Endothelial cell (in vitro differentiated cells): ENCODE measurements at places on chromosomes 5 and 9. TPM values are rescaled to one million over a fixed set of nuclear protein-coding genes. Genes with fewer than 3 reads are reported as not detected.

DNA sequence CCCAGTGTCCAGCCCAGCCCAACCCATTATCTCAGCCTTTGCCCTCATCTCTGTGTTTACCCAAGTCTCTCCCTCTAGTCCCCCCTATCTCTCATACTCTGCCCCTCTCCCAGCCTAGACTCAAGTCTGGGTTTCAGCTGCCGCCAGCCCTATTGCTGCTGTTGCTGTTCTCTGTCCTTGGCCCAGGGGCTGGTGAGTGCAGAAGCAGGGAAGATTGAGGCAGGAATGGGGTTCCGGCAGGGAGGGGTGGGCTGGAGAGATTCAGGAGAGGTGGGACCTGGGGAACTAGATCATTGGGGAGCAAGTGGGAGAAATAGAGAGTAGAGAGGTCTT lies 702 bp downstream of the TMEM8B start:
- peak overlapping the region; percentile 90 for H3K4me3 ChIP-seq
- no peak for DNase-seq
- H3K4me1 ChIP-seq = peaks cover 28% of the 10 kb centered on the region

- DNase-seq = no peak
- H3K4me1 ChIP-seq = peaks cover 3% of the 10 kb centered on the region
- no peak overlapping the region for H3K27ac ChIP-seq
- peaks cover 3% of the 10 kb centered on the region for H3K27me3 ChIP-seq
- no peaks in the 10 kb centered on the region for H3K36me3 ChIP-seq
- H3K4me3 ChIP-seq = no peak overlapping the region
These were observed 1397.0 kb upstream of the C9orf72 start for GRCh38 chr9:28970241-28970654.

DNA sequence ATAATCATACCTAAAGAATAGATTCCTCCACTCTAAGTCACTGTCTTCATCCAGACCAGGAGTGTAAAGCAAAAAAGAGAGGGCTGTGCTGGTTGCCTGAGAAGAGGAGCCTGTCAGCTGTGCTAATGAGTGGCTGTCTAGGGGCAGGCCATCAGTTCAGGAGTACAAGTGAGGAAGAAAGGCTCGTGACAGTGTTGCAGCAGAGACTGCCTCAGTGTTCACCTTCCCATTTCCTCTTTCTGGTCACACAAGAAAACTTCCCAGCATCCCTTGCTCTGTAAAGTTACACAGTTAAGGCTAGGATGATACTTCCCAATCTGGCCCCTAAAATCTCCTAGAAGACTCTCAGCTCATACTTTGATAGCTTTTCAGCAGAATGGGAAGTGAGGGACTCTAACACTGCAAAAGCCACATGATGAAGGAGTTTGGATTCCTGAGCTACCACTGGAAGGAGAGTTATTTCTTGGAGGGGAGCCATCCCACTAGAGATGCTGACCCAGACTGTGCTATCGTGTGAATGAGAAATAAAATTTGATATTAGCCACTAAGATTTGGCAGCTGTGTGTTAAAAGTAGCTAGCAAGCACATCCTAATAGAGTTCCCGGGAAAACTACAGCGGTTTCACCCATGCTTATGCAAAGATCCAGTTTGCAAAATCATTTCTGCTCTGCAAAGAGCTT lies 67.1 kb downstream of the ADAMTS12 start:
- no peak overlapping the region for H3K27ac ChIP-seq
- no peaks in the 10 kb centered on the region for H3K27me3 ChIP-seq
- H3K4me1 ChIP-seq = no peaks in the 10 kb centered on the region
- H3K36me3 ChIP-seq = no peaks in the 10 kb centered on the region

DNA sequence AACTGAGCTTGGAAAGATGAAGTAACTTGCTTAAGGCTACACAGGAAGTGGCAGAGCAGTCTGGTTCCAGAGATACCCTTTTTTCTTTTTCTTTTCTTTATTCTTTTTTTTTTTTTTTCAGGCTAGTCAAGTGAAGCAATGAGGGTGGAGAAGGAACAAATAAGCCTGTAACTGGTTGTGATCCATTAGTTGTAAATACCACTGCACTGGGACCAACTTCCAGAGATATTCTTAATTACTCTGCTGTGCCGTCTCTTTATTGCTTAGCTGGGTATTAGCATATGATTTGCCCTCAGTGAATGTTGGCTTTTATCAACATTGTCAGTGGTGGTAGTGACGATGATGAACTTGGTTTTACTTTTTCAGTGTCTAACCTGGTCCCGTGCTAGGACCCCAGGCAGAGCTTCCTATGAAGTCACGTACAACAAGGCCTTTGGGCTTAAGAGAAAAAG lies 26.7 kb downstream of the LNPEP start:
- DNase-seq = no peak
- H3K4me3 ChIP-seq = no peak overlapping the region
- H3K36me3 ChIP-seq = no peaks in the 10 kb centered on the region
- H3K27me3 ChIP-seq = peaks cover 1% of the 10 kb centered on the region
- no peak overlapping the region for H3K27ac ChIP-seq
- H3K4me1 ChIP-seq = peaks cover 5% of the 10 kb centered on the region

DNA sequence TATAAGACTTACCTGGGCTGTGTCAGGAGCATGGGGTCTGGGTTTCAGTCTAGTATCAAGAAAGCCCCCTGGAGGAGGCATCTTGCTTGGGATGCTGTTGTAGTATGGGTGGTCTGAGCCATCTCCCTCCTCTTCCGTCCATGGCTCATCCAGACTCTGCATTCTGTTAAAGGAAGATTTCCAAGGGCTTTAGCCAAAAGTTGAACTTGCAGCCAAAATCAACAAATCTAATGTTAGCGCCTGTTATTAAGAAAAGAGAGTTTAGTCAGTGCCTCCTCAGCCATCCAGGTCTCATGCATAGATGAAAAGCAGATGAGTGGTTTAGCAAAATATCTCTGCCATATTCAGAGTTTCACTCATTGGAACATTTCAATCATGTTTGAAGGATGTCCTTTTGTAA lies 55.6 kb downstream of the S1PR3 start:
- H3K27me3 ChIP-seq = no peaks in the 10 kb centered on the region
- no peaks in the 10 kb centered on the region for H3K36me3 ChIP-seq
- H3K27ac ChIP-seq = no peak overlapping the region
- no peak for DNase-seq
- no peaks in the 10 kb centered on the region for H3K4me1 ChIP-seq

GRCh38 chr5:60535198-60535597 lies 164.8 kb downstream of the DEPDC1B start:
- DNase-seq = no peak
- no peaks in the 10 kb centered on the region for H3K36me3 ChIP-seq
- peaks cover 2% of the 10 kb centered on the region for H3K27me3 ChIP-seq
- H3K27ac ChIP-seq = no peak overlapping the region
- no peak overlapping the region for H3K4me3 ChIP-seq
- peaks cover 18% of the 10 kb centered on the region for H3K4me1 ChIP-seq

- peaks cover 13% of the 10 kb centered on the region for H3K36me3 ChIP-seq
- no peak for DNase-seq
- peak overlapping the region; percentile 10 for H3K27ac ChIP-seq
These were observed 112.4 kb upstream of the ACOT12 start for GRCh38 chr5:81506378-81506777.

DNA sequence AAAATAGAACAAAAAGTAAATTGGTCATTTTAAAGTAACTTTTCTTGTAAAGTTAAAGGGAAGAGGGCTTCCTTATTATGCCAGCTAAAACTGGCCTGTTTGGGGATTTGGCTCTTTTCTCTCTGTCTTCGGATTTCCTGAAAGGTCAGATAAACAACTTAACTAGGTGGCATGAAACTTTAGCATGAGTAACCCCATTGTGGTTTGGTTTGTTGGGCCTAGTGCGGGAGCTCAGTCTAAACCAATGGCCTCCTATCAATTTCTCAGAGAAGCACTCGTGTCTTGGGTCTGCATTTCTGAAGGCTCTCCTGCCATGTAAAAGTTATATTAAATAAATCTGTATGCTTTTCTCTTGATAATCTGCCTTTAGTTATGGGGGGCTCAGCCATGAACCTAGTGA lies 48.5 kb upstream of the ANKH start:
- H3K36me3 ChIP-seq = no peaks in the 10 kb centered on the region
- no peaks in the 10 kb centered on the region for H3K27me3 ChIP-seq
- DNase-seq = no peak
- H3K4me1 ChIP-seq = no peaks in the 10 kb centered on the region
- H3K4me3 ChIP-seq = no peak overlapping the region

DNA sequence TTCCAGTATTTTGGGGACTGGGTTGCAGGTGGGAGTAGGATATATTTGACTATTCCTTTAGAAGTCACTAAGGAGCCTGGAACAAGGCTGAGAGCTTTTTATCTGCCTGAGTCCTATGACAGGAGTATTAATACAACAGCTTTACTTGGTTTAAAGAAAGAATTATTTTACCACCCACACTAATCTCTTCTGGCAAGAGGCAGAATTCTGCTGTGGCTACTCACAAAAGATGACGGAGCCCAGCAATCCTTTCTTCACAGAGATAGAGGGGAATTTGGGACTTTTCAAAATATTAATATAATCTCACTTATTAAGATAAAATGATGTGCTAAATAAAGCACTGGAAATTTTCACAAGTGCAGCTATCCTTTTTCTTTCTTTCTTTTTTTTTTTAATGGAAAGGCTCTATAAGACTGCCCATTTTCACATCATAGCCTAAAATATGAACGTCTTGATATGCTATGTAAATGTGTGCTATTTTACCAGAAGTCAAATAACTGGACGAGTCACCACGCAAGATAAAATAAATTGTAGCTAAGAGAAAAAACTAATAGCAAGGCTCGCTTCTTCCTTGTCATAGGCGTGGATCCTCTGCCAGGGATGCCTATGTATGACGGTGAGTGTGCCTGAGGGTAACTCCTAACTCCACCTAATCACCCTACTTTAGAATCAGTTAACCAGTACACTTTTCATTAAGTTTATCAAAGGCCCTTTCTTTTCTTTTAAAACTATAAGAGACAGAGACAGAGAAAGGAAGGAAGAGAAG lies 76.3 kb downstream of the ZNF608 start:
- H3K27ac ChIP-seq = no peak overlapping the region
- no peaks in the 10 kb centered on the region for H3K27me3 ChIP-seq
- DNase-seq = no peak
- no peak overlapping the region for H3K4me3 ChIP-seq
- H3K4me1 ChIP-seq = peaks cover 30% of the 10 kb centered on the region

- peak overlapping the region; percentile 27 for H3K27ac ChIP-seq
- peaks cover 4% of the 10 kb centered on the region for H3K27me3 ChIP-seq
- H3K36me3 ChIP-seq = peaks cover 3% of the 10 kb centered on the region
- H3K4me3 ChIP-seq = no peak overlapping the region
These were observed 17.8 kb downstream of the LRRC8A start for GRCh38 chr9:128899566-128900322.

DNA sequence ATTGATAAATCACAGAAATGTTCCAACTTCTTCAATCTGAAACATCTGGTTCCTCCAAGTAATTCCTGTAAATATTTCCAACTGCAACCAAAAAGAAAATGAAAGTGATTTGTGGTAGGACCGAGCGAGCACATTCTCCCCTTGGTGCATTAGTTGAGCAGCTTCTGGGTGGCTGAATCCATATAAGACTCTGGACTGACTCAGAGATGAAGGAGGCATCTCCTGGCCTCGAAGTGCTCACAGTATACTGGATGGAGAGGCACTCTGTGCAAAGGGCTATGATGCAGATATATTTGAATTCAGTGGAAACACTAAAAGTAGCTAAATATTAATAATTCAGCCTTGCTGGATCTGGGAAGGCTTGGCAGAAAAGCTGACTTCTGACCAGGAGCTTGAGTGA lies 265.0 kb downstream of the MARCHF11 start:
- H3K4me1 ChIP-seq = peaks cover 7% of the 10 kb centered on the region
- no peak for DNase-seq
- peaks cover 4% of the 10 kb centered on the region for H3K27me3 ChIP-seq
- no peak overlapping the region for H3K4me3 ChIP-seq
- no peak overlapping the region for H3K27ac ChIP-seq
- H3K36me3 ChIP-seq = no peaks in the 10 kb centered on the region

GRCh38 chr5:2172471-2172870 lies 289.7 kb upstream of the IRX4 start:
- H3K4me3 ChIP-seq = no peak overlapping the region
- no peak overlapping the region for H3K27ac ChIP-seq
- H3K36me3 ChIP-seq = no peaks in the 10 kb centered on the region
- DNase-seq = no peak
- no peaks in the 10 kb centered on the region for H3K4me1 ChIP-seq

DNA sequence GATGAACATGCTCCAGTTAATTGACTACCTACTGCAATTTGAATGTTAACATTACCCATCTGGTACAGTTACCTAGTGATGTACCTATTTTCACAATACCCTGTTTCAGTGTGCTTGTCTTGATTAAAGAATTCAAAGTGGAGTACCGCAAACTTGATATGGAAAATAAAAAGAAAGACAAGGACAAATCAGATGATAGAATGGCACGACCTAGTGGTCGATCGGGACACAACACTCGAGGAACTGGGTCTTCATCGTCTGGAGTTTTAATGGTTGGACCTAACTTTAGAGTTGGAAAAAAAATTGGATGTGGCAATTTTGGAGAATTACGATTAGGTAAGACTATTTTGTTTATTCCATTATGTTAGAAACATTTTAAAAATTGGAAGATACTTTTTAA lies 33.5 kb downstream of the CSNK1G3 start:
- H3K27ac ChIP-seq = no peak overlapping the region
- H3K4me3 ChIP-seq = no peak overlapping the region
- peaks cover 20% of the 10 kb centered on the region for H3K4me1 ChIP-seq
- H3K36me3 ChIP-seq = no peaks in the 10 kb centered on the region
- peaks cover 1% of the 10 kb centered on the region for H3K27me3 ChIP-seq
- peak; percentile 14 for DNase-seq

GRCh38 chr9:89359751-89360261 lies 41.5 kb downstream of the SECISBP2 start:
- peak overlapping the region; percentile 59 for H3K27ac ChIP-seq
- DNase-seq = no peak
- peaks cover 14% of the 10 kb centered on the region for H3K4me1 ChIP-seq
- H3K36me3 ChIP-seq = peaks cover 33% of the 10 kb centered on the region
- H3K27me3 ChIP-seq = peaks cover 3% of the 10 kb centered on the region
- peak overlapping the region; percentile 57 for H3K4me3 ChIP-seq

GRCh38 chr5:71809446-71809845 lies 90.4 kb downstream of the CARTPT start:
- no peak overlapping the region for H3K4me3 ChIP-seq
- no peak for DNase-seq
- peaks cover 2% of the 10 kb centered on the region for H3K4me1 ChIP-seq
- H3K27me3 ChIP-seq = peaks cover 2% of the 10 kb centered on the region
- no peak overlapping the region for H3K27ac ChIP-seq
- H3K36me3 ChIP-seq = no peaks in the 10 kb centered on the region

DNA sequence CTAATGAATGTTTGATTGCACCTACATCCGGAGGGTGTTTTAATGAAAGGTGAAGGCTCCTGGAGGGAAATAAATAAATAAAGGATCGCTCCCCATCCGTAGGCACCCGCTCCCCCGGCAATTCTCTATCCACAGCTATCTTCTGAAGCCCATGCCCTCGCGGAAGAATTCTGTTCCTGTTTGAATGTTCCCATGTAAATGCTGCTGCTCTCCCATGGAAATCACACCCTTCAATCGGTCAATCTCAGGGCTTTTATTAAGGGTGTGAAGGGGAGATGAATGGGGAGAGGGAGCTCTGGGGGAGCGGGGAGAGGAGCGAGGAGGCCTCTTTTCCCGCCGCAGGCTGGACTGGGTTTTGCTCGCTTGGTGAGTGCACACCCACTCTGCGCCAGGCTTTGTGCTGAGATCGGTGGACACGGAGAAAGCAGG lies 21.1 kb upstream of the ARAP3 start:
- H3K36me3 ChIP-seq = no peaks in the 10 kb centered on the region
- peaks cover 5% of the 10 kb centered on the region for H3K27me3 ChIP-seq
- DNase-seq = no peak

PRRC2B gene
- total RNA-seq = 350 TPM

PHYHD1 gene
- total RNA-seq = 10.3 TPM

CDH18 gene
- total RNA-seq = 0.33 TPM

KLF4 gene
- 16.4 TPM for total RNA-seq

ECSCR gene
- total RNA-seq = 565 TPM

RASEF gene
- total RNA-seq = 0.28 TPM
